Stimulated activated CD4-positive, alpha-beta T cell treated with anti-CD3 and anti-CD28 coated beads, Interleukin-1b, Interleukin-23, amount 100 ng/mL, for 1 hour (primary cell): ENCODE measurements at places on chromosomes 1 and 21.

GRCh38 chr1:89407360-89407759 lies 43.5 kb downstream of the GBP6 start:
- no peak for DNase-seq

DNA sequence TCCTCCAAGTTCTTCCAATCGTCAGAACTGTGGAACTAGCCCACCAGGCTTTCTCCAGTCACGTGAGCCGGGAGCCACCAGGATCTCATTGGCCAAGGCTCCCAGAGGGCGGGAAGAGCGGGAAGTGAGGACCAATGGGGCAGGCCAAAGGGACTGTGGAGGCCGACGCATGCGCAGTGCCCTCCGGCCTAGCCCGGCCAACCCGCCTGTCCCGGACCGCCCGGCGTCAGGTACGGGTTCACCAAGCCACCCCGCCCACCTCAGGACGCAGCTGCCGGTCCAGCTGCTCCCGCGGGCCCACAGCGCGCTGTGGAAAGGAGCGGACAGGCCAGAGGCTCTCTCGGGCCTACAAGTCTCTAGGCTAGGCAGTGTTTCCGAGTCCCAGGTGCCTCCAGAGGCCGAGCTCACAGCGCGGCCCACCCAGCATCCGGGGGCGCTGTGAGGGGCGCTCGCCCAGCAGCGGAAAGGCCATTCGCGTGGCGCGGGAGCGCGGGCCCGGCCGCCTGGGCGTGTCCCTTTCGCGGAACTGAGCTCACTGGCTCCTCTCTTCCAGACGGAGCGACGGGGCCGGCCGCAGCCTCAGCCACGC lies 10.9 kb downstream of the OR14I1 start:
- DNase-seq, result no peak

DNA sequence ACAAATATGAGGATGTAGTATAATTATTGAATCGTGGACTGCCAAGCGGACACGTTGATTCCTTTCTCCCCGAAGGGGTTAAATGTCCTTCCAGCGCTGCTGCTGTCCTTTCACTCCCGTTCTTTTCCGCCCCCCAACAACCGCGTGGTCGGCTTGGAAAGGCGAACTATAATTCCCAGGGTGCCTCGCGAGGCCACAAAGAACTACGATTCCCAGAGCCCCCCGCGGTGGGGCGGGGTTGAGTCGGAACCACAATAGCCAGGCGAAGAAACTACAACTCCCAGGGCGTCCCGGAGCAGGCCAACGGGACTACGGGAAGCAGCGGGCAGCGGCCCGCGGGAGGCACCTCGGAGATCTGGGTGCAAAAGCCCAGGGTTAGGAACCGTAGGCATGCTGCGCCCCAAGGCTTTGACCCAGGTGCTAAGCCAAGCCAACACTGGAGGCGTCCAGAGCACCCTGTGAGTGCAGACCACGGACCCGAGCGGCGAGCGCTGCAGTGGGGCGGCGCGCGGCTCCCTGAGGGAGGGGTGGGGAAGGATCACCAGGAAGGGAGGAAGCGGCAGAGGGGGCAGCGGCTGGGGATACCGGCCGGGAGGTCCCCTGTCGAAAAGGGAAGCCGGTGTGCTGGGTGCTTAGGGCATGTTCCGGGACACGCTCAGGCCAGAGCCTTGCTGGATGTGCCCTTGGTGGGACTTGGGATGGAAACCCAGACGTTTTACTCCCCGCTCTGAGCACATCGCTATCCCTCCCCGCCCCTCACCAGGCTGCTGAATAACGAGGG lies at the start of gene LAMTOR2:
LAMTOR2 (plus strand) TSS at position 283 of the 781 bp plus-strand sequence; CDS start at position 391, 108 bp downstream.
- DNase-seq, result peak; percentile 83

DNA sequence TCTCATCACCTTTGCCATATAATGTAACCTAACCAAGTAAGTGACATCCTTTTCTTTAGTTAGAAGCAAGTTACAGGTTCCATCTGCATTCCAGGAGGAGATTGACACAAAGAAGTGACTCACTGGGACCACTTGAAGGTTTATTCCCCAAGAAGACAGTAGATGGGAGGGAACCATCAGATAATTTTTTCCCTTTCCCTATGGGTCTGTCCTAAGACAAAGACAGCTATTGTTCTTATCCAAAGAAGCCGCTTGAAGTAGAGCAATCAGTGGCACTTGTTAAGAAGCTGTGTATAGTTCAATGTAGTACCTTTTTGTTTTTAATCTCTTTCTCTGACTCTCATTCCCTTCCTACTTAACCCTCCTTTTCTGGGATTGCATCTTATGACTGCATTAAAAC lies 139.9 kb upstream of the B3GALT2 start:
- no peak for DNase-seq

DNA sequence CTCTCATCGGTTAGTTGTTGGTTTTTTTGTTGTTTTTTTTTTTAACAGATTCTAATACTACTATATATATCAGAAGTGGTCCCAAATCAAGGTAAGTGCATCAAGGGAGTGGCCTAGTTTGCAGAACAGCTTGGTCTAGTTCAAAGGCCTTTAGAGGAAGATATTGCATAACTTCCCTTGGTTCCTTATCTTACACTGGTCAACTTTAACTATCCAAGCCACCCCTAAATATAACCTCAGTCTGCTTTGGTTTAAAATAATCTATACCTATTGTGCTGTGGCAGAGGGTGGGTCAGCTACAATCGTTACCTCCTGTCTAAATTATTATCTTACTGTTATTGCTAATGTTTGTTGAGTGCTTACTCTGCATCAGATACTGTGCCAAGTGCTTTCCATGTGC lies 6.9 kb downstream of the S100A12 start:
- no peak for DNase-seq

GRCh38 chr1:226995365-226996332 lies 55.6 kb downstream of the COQ8A start:
- no peak for DNase-seq

DNA sequence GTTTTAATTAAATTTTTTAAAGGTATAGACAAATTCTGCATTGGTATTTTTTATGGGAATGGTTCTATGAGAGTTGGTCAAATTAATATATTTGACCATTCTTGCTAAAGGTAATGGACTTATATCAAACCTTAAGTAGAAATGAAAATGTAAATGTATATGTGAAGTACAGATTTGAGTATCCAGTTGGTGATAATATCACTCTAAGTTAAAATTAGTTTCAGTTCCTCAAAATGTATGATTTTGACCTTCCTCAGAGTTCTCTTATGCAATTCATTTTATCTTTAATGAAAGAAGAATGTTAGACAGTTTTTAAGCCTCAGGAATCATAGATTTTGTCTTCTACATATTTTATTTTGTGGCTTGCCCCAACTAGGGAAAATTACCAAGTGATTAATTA lies 1291.5 kb upstream of the B3GALT2 start:
- no peak for DNase-seq

DNA sequence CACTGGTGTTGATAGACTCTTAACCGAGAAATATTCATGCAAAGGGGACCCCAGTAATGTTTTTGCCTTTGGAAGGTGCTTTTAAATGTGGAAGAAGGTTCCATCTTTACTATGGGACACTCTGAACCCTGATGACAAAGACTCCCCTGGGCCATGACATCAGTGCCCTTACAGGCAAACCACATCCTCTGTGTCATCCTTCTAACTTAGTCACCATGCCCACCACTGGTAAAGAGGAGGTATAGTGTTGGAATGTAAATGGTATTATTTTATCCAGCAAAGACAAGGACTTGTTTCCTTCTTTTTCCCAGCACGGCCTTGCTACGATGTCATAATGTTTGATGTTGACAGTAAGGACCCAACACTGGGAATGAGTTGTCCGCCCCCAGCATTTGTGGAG lies 12.6 kb downstream of the METTL13 start:
- no peak for DNase-seq

DNA sequence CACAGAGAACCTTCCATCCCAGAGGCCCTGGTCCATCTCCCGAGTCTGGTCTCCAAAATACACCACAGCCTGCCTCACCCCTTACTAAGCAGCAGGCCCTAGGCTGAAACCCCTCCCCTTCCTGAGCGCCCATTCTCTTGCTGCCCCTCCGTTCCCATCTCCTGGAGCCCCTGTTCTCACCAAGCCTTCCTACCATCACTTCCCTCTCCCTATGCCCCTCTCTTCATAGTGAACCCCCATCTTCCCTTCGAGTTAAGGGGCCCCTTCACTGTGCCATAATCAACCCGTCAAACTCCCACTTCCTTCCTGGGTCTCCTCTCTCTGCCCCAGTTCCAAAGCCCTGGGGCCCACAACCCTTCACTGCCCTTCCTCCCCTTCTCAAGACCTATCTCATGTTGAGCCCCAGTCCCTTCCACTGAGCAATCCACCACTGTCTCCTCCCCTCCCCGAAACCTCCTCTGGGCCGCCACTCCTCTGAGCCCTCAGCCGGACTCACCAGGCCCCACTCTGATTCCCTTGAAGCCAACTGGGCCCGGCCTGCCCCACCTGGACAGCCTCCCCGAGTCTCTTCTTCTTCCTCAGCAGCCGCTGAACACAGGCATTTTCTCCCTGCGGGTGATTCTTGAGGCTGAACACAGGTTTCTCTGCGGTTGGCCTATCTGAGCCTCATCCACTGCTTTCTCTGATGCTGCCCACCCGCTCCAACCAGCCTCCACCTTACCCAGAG lies 42.2 kb upstream of the WASF2 start:
- DNase-seq, result no peak

GRCh38 chr1:65527190-65527589 lies 106.7 kb downstream of the LEPR start:
- DNase-seq, result no peak

GRCh38 chr1:224647449-224647848 lies 31.3 kb downstream of the CNIH3 start:
- no peak for DNase-seq

DNA sequence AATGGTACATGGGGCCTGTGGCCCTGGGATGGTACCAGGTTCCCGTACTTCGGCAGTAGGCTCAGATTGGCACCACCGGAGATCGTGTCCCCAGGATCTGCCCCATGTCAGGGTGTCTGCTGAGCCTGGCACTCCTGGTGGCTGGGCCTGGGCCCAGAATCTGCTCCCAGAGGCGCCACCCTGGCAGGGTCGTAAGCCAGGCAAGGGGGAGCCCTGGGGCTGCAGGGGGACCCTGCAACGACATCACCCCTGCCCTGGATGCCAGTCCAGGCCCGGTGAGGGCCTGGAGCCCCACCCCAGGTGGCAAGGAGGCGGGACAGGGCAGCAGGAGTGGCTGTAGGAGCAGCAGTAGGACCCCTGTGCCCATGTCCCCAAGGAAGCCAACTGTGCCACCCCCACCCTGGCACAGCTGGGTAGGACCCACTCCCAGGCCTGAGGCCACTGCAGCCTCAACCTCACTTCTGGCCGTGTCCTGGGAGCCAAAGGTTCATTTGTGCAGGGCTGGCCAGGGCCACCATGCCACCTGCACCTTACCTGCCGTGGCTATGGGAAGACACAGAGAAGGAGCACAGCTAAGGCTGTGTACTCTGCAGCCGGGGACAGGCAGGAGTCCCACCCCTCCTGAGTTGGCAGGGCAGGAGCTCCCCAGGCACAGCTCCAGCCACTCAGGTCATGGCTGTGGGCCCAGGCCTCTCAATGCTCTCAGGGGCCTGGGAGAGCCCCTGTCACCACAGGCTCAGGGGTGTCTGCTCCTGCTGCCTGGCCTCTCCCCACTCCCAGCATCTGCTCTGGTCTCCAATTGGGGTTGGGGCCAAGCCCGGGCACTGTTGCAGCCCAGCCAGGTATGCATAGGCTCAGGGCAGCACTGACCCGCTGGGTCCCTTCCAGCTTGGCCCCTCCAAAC lies 141.7 kb downstream of the EIF4G3 start:
- no peak for DNase-seq

GRCh38 chr21:44686000-44686781 lies 4.2 kb upstream of the KRTAP12-1 start:
- DNase-seq, result no peak

DNA sequence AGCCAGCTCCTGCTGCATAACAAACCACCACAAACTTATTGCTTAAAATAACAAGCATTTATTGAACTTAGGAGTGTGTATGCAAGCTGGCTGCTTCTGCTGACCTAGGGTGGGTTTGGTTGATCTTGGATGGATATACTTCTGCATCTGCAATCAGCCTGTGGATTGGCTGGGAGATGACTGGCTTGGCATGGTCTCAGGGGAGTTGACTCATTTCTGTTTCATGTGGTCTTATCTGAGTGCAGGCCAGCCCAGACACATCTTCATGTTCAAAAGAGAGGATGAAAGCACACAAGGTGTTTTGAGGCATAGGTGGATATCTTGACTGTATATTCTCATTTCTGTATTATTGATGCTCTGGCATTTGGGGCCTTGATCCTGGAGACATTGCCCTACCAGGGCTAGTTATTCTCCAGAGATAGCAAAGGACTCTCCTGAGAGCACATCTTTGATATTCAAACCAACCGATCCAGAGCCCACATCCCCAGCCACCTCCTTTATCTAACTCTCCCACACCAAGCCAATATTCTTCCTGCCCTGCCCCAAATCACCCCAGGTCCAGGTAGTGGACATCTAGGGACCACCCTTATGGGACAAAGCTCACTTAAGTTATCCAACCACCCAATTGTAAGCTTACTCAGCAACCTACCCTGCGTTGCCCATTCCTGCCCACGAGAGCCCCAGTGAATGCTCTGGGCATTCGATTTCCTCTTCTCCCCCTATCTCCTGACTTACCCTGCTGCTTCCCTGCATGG lies 350.8 kb downstream of the PTPRU start:
- DNase-seq, result no peak

GRCh38 chr1:9009438-9010370 lies 16.5 kb downstream of the SLC2A7 start:
- DNase-seq, result no peak

DNA sequence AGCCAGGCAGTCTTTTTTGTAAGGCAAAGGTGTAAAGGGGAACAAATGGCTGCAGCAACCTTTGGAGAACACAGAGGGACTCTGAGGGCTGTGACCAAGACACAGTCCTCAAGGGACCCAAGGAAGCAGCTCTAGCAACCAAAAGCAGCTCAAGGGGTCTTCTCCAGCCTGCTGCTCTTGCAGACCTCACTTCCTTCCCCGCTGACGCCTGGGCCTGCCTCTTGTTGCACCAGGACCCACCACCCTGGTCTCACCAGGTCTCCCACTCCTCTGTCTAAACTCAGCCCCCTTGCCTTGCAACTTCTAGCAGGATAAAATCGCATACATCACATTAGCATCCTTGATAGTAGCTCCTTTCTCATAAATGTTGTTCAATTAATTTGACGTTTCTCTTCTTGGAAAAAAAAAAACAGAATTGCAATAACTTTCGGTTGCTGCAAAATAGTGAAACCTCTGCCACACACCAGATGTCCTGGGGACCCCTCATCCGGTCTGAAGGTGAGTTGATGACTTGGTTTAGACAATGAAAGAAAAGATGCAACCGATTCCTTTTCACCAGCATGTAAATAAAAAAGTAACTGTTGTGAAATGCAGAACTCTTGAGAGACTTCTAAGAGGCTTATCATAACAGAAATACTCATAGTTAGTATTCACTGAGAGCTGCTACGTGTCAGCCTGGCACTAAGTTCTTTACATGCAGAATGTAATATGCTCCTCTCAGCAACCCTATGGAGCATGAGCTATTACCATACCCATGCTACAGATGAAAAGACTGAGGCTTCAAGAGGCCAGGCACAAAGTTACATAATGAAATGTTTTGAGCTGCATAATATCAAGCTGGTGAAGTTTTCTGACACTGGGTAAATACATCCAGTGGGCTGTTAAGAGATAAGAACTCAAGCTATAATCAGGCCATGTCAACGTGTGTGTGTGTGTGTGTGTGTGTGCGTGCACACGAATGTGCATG lies 58.5 kb downstream of the UMODL1 start:
- DNase-seq, result no peak

GRCh38 chr21:44767834-44768831 lies 33.5 kb downstream of the UBE2G2 start:
- DNase-seq, result no peak

- no peak for DNase-seq
Measured at GRCh38 chr1:112685913-112686312, 11.5 kb downstream of the MOV10 start.
